ENCODE measurements at places on chromosomes 6 and 20. TPM values are rescaled to one million over a fixed set of nuclear protein-coding genes. Genes with fewer than 3 reads are reported as not detected.
A peak's percentile ranks its signal among the peaks of the same experiment; 100 is the strongest.

The DSTN gene
- 63.6 TPM for total RNA-seq

The SLX4IP gene
- total RNA-seq = 5.3 TPM

DNA sequence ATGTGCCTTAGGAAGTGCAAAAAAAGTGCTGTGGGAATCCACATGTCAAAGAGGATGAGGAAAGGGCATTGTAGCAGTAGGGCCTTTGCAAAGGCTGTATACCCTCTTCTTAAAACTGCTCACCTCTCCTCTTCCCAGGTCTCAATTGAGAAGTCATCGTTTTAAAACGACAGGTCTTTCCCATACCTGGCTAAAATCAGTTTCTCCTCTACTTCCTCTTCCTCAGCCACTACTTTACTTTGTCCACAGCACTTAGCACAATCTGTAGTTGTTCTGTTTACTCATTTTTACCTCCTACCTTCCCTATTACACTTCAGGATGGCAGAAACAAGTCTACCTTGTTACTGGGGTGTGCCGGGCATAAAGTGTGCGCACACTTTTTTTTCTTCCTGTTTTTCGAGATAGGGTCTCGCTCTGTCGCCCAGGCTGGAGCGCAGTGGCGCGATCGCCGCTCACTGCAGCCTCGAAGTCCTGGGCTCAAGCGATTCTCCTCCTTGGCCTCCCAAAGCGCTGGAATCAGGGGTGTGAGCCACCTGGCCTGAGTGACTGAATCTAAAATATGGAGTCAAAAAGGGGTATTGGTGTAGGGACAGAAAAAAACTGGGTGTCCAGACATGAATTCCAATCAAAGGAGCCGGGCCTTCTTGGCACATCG, 9.8 kb upstream of the ELOVL5 start:
- no peak for DNase-seq

DNA sequence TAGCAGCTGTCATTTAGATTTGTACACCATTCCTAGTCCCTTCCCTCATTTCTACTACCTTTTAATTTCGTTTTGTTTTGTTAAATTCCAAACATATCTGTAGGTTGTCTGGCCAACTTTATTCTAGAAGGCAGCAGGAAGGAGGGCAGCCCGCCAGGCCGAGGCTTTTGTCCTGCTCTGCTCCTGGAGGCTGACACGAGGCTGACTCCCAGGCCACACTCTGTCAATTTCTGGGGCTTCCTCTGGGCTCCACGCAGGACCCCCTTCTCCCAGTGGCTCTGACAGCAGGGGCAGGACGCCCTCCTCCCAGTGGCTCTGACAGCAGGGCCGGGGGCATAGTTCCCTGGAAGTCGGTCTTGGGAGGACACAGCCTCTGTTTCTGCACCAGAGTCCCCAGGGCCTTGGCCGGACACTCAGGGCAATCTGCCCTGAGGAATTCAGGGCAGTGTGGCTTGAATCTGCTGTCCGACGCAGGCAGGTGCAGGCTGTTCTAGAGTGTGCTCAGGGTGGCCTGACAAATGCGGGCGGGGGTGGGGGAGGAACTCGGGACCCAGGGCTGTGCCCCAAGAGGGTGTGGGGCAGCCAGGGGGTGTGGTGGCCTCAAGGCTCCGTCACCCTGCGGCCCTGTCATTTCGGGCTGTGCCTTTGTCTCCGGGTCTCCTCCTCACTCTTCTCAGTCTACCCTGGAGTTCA, 11.8 kb downstream of the SMOC2 start:
- no peak for DNase-seq

GRCh38 chr20:60214901-60215815, 256.9 kb downstream of the CDH26 start:
- no peak for DNase-seq

- DNase-seq = no peak
Observed at GRCh38 chr6:3838992-3839867, 9.9 kb upstream of the FAM50B start.

DNA sequence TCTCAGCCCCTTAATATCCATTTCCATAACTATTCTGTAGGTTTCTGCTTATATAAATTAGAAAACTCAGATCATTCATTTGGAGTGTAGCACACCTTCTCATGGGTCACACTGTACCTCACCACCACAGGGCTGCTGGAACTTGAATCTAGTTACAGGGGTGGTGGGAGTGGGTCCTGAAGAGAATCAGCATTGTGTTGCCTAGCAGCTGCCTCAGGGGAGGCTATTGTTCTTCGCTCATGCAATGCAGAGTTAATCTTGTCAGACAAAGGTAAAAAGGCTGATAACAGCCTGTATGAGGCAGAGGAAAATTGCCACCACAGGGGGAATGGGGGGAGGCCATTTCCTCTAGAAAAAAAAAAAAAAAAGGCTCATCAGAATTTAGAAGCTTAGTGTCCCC, 496.0 kb upstream of the ADGRB3 start:
- no peak for DNase-seq

- peak; percentile 62 for DNase-seq
Observed at GRCh38 chr6:41591859-41592502, 45.8 kb downstream of the FOXP4 start.

DNA sequence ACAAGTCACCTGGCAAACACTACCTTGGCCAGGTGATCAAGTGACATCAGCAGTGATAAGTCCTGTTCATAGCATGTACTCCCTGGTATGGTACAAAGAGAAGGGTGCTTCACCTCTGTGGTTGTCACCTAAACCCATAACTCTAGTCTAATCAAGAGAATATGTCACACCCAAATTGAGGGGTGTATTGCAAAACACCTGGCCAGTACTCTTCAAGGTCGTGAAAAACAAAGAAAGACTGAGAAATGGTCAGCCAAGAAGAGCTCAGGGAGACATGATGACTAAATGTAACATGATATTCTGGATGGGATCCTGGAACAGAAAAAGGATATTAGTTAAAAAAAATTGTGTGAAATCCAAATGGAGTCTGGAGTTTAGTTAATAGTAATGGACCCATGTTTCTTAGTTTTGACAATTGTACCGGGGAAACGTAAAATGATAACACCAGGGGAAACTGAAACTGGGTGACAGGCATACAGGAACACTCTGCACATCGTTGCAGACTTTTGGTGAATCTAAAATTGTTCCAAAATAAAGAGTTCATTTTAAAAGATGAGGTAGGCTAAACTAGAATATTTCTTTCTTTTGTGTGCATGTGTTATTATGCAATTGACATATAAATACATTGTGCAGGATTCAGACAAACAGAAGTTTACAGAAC, 262.0 kb downstream of the CDC5L start:
- no peak for DNase-seq

The ECT2L gene
- 0.13 TPM for total RNA-seq

The PAK5 gene
- not detected for total RNA-seq

DNA sequence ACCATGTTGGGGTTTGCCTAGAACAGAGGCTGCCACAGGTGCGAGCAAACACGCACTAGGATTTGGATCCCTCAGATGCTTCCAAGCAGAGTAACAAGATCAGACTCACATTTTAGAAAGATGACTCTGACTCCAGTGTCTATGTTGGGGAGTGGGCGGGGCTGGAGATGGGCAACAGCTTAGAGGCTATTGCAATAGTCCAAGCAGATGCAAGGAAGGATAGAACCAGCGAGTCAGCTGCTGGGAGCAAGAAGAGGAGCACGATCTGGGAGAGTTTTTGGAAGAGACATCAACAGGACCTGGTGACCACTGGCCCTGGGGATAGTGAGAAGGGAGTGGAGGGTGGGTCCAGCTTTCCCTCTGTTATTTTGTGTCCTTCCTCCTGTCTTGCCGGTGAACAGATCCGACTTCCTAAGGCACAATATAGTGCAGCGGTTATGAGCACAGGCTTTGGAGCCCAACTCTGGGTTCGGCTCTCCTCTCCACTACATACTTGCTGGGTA, 52.7 kb downstream of the FGD2 start:
- no peak for DNase-seq

- no peak for DNase-seq
Observed at GRCh38 chr20:57275813-57276212, 9.4 kb upstream of the BMP7 start.

The COL21A1 gene
- not detected for total RNA-seq

- DNase-seq = no peak
Observed at GRCh38 chr6:169014211-169015197, 239.1 kb downstream of the THBS2 start.

DNA sequence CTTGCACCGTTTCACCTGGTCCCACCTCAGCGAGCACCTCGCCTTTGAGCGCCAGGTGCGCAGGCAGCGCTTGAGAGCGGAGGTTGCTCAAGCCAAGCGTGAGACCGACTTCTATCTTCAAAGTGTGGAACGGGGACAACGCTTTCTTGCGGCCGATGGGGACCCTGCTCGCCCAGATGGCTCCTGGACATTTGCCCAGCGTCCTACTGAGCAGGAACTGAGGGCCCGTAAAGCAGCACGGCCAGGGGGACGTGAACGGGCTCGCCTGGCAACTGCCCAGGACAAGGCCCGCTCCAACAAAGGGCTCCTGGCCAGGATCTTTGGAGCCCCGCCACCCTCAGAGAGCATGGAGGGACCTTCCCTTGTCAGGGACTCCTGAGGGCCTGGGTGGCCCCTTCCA, 1.5 kb downstream of the ABT1 start:
- DNase-seq = no peak

GRCh38 chr20:37922016-37922415, 19.1 kb downstream of the VSTM2L start:
- DNase-seq = no peak

DNA sequence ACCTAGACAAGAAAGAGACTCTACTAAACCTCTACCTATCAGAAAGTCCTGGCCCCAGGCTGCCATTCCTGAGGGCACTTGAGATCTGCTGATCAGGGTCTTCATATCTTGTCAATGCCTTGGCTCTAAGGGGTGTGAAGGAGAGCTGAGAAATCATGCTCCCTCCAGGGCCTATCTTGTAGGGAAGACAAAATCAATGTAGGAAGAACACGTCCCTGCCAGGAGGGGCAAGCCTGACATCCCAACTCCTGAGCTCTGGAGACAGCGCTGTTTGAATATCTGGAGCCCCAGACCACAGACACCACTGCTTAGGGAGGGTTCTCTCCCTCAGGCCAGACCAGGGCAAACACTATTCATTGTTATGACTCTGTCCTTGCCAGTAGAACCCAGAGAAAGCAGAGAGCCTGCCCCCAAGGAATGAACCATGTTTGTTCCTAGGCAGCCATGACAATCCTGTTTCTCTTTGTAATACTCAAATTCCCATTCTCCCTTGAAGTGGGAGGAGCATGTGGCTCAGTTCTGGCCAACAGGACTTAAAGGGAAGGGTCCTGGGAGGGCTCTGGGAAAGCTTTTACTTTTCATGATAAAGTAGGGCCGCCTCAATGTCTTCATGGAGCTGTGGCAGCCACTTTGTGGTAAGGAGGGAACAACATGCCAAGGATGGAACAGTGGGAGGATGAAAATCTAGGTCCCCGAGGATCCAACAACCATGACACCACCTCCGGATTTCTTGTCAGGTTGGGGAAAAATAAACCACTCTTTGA, 1.8 kb upstream of the FASTKD5 start:
- DNase-seq = no peak

- no peak for DNase-seq
Observed at GRCh38 chr20:62910777-62911497, 15.4 kb downstream of the DIDO1 start.

The ACTR5 gene
- 15.2 TPM for total RNA-seq

DNA sequence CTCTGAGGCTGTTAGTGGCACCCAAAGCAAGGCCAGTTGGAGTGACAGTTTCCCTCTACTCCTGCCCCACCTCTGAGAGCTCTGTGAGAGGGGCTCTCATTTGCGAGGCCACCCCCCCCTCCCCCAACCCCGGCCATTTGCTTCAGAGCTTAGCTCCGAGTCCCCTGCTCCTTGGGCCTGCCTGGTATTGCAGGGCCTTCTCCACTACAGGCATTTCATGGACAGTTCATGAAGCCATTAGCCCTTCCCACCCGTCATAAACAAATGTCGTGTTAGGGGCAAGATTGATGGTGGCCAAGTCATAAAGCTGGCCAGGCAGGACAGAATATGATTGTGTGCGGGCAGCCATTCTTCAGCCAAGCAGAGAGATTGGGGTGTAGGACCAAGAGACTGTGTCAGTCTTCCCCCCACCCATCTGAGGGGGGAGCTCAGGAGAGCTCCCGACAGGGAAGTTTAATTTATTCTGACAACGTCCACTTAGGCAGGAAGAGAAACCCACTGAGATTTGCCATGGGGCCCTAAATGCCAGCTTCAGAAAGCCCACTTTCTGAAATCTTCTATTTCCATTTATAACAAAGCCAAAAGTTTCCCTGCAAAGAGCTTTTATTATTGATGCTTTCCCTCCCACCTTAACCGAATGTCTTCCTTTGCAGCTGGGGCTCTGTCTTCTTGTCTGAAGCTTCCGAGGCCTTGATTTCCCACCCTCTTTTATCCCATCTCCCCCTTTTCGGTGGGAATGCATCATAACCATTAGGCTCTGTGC, 7.2 kb downstream of the FOXC1 start:
- DNase-seq = no peak

The TMEM244 gene
- not detected for total RNA-seq

The KHDC3L gene
- not detected for total RNA-seq

- no peak for DNase-seq
Observed at GRCh38 chr6:136701045-136701444, 91.2 kb downstream of the MAP3K5 start.

DNA sequence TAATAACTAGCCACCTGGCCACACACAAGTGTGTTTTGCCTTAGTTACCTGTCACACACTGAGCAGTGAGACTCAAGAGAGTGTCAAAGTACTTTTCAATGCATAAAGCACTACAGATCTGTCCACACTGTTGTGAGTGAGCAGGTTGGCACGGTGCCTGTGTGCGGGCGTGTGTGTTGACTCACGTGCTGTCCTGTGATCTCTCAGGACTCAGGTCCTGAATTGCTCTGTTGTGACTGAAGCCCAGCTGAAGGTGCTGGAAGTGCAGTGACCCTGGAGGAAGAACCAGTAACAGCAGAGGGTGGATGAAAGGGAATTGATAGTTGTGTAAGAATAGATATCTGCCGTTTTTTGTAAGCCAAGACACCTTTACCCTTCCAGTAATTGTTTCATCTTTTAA, 18.3 kb downstream of the SLC16A10 start:
- no peak for DNase-seq

The TTI1 gene
- total RNA-seq = 15.9 TPM

The ZNF337 gene
- 39.8 TPM for total RNA-seq

- DNase-seq = no peak
Observed at GRCh38 chr6:107495971-107496370, 6.1 kb downstream of the SOBP start.

The OGFR gene
- total RNA-seq = 67.0 TPM

DNA sequence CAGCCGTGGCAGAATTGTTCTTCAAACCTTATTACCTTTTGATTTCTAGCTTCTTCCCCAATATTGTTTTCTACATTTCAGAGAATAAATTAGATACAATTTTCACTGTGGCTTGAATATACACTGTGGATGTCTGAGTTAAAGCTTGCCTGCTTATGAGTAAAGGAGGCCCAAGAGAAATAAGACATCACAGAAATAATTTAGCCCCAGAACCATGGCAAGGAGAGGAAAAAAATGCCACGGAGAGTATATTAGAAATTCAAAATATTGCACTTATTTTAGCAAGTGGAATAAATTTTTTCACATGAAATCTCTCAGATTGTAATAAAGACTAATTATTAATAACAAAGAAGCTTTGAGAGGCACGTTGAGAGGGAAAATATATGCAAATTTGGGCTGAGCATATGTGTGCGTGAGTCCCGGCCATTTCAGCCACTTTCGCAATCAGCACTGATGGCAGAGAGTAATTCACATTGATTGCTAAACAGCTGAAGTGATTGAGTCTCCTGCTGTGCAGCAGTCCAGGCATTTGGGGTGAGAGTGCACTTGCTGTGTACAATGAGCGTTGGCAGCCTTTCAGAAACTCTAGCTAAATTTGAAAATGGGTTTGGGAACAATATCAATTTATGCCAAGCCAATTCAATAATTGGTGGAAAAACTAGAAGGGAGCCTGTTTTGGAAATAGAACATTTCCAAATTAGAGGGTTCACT, 596.0 kb downstream of the EPM2A start:
- DNase-seq = no peak

All from naive thymus-derived CD4-positive, alpha-beta T cell (primary cell).